Effector memory CD4-positive, alpha-beta T cell (primary cell): ENCODE measurements at places on chromosomes 3 and 15.

DNA sequence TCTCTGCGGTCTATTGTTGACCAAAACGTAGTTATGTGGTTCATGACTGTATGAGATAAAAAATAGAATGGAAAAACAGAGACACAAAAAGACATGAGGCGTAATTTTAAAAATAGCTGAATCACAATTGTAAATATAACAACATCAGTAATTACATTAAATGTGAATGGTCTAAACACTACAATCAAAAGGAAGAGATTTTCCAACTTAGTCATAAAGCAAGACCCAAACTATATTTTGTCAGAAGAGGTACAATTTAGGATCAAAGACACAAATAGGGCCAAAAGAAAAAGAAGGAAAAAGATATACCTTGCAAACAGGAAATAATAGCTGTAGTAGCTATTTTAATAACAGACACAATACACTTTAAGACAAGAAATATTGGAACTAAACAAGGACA lies 61.5 kb downstream of the LRRC28 start:
- no peak for DNase-seq

DNA sequence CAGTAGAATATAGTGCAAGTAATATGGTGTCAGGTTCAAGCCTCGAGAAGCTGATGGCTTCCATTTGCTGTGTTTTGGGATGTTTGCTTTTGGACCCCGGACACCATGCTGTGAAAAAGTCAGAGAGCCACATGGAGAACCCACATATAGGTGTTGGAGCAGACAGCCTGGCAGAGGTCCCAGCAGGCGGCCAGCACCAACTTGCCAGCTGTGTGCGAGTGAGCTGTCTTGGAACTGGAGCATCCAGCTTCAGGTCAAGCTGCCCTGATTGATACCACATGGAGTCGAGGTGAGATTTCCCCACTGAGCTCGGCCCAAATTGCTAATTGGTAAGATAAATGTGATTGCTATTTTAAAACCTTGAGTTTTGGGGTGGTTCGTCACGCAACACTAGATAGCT lies 185.7 kb upstream of the TBL1XR1 start:
- DNase-seq = no peak

DNA sequence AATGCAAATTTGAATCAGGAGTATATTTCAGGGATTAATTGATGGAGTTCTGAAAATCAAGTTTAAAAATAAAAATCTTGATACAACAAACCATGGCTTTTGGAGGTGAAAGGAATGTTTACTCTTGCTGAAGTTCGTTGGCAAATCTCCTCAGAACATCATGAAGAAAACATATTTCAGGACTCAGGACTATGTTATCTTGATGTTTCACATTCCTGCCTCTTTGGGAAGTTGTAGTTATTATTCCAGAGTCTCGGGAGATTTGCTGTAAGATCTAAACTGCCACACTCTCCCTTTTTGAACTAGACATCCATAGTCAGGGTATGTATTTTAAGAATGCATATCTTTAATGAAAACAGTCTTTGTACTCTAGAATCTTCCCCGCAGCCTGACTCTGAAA lies 271.2 kb downstream of the RBMS3 start:
- no peak for DNase-seq

GRCh38 chr3:134652886-134653630 lies 2.2 kb upstream of the KY start:
- no peak for DNase-seq

- DNase-seq = no peak
These were observed 507.7 kb downstream of the GRM7 start for GRCh38 chr3:7368597-7368996.
